Effector memory CD8-positive, alpha-beta T cell (primary cell): ENCODE measurements at places on chromosomes 1 and 21.

DNA sequence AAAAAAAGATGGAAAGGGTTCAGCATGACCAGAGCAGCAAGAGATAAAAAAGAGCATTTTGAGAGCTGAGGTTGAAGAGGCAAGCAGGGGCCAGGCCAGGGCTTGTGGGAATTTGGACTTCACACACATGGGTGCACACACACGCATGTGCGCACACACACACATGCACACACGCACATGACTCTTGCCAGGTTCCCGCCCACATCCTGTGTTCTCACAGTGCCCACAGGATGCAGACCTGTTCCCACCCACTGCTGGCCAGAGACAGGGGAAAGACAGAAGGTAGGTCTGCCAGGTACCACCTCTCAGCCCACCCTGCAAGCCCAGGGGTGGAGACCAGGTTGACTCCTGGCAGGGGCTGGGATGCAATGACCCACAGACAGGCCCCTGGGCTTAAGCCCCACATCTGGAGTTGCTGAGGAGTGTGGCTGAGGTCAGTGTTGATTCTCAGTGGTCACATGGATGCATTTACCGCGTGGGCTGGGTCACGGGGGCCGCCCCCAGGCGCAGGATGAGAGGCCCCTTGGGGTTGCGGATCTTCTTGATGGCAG lies 4.4 kb downstream of the COL16A1 start:
- H3K27me3 ChIP-seq: no peaks in the 10 kb centered on the region
- peaks cover 4% of the 10 kb centered on the region for H3K36me3 ChIP-seq
- H3K4me1 ChIP-seq: peaks cover 23% of the 10 kb centered on the region
- peak overlapping the region; percentile 42 for H3K4me3 ChIP-seq
- H3K27ac ChIP-seq: peak overlapping the region; percentile 45

- no peaks in the 10 kb centered on the region for H3K36me3 ChIP-seq
- peaks cover 32% of the 10 kb centered on the region for H3K27me3 ChIP-seq
- H3K27ac ChIP-seq: no peak overlapping the region
- H3K4me1 ChIP-seq: no peaks in the 10 kb centered on the region
- no peak overlapping the region for H3K4me3 ChIP-seq
Measured at GRCh38 chr1:65688848-65689247, 103.8 kb upstream of the PDE4B start.

DNA sequence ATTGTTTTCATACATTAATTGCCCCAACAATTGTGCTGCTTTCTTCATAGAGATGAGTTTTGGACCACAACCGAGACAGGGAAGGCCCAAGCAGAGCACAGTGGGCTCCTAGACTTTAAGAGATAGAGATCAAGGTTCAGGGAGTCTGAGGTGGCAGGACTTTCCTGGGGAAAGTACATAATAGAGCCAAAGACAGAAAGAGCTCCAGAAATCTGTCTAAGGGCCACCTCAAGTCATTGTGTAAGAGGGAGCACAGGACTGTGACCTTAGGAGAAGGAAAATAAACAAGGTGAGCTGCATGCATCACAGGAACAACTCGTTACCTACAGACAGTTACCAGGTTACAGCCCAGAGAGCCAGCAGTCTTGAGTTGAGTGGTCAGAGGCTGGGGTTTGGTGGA lies 41.3 kb upstream of the CR2 start:
- no peaks in the 10 kb centered on the region for H3K36me3 ChIP-seq
- peaks cover 23% of the 10 kb centered on the region for H3K27me3 ChIP-seq
- no peak for DNase-seq
- H3K4me3 ChIP-seq: no peak overlapping the region

DNA sequence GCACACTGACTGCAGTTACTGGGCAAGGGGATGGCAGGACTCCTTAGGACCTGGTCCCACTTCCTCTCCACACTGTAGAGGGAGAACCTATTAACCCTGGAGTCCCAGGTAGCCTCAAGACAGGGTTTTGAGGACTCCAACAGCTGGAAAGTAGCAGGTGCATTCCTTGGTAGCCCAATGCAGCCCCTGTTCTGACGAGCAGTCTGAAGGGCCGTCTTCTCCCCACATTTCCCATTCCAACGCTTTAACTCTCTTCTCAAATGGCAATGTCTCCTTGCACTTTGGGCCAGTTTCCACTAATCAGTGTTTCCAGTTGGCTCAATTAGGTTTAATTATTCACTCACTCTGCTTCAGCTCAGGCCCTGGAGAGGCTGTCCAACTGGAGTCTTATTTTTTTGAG lies 8.8 kb upstream of the INPP5B start:
- peaks cover 39% of the 10 kb centered on the region for H3K36me3 ChIP-seq
- H3K27me3 ChIP-seq: no peaks in the 10 kb centered on the region
- no peak overlapping the region for H3K27ac ChIP-seq
- H3K4me1 ChIP-seq: no peaks in the 10 kb centered on the region

GRCh38 chr1:1425753-1426495 lies 4.8 kb upstream of the ANKRD65 start:
- peaks cover 34% of the 10 kb centered on the region for H3K27me3 ChIP-seq
- peak overlapping the region; percentile 4 for H3K27ac ChIP-seq
- no peaks in the 10 kb centered on the region for H3K4me1 ChIP-seq
- no peak overlapping the region for H3K4me3 ChIP-seq
- H3K36me3 ChIP-seq: no peaks in the 10 kb centered on the region
- DNase-seq: no peak

GRCh38 chr1:59997479-59998115 lies 71.0 kb upstream of the CYP2J2 start:
- peaks cover 26% of the 10 kb centered on the region for H3K27me3 ChIP-seq
- no peaks in the 10 kb centered on the region for H3K4me1 ChIP-seq
- H3K27ac ChIP-seq: no peak overlapping the region

DNA sequence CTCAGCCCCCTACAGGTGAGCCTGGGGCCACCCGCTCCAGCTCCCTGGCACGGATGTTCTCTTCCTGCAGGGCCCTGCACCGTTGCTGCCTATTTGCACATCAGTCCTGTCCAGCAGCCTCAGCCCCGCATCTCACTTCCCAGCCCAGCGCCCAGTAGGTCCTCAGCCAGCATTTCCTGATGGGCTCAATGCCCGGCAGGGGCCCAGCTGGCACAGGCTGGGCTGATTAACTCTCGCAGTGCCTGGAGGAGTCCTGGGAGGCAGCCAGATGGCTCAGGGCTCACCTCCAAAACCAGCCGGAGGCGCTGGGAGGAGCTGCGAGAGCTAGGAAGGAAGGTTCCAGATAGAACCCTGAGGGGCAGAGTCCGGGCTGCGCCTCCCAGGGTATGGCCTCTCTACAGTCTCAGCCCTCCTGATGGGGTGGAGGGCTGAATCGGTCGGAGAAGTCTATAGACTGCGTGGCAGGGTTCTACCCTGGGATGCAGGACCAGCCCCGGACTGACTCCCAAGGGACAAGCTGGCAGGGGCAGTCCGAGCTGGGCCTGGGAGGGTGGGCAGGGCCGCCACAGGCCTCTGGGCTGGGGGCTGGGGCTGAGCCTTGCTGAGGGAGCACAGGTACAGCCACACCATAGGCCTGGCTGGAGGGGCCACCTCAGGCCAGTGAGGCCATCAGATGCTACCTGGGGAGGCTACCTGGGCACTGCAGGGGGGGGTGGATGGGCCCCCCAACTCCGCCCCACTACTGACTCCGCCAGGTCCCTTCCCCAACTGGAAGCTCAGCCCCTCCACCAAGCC lies 19.2 kb upstream of the CLSTN1 start:
- H3K27ac ChIP-seq: no peak overlapping the region
- no peaks in the 10 kb centered on the region for H3K36me3 ChIP-seq
- no peak for DNase-seq
- H3K4me1 ChIP-seq: no peaks in the 10 kb centered on the region
- no peaks in the 10 kb centered on the region for H3K27me3 ChIP-seq
